Forelimb muscle (tissue), 1 donor: ENCODE measurements at places on chromosomes 7 and 10.

GRCh38 chr7:149027611-149028345, 527 bp downstream of the PDIA4 start:
- DNase-seq: no peak

DNA sequence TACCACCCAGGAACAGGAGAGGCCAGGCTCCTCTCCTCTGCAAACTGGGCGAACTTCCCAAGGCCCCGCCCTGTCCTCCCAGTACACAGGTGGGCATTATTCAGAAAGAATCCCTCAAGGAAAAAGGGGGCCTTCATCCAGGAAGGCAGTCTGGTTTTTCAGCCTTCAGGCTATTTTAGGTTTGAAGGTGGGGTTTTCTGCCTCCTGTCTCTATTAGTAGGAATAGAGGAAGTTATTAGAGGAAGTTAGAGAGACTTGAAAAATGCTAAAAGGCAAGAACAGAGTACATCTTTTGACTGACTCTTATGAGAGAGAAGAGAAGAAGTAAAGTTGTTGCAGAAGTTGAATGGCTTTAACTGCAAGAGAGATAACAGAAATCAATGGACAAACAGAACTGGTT, 250.9 kb upstream of the SORCS1 start:
- no peak for DNase-seq

DNA sequence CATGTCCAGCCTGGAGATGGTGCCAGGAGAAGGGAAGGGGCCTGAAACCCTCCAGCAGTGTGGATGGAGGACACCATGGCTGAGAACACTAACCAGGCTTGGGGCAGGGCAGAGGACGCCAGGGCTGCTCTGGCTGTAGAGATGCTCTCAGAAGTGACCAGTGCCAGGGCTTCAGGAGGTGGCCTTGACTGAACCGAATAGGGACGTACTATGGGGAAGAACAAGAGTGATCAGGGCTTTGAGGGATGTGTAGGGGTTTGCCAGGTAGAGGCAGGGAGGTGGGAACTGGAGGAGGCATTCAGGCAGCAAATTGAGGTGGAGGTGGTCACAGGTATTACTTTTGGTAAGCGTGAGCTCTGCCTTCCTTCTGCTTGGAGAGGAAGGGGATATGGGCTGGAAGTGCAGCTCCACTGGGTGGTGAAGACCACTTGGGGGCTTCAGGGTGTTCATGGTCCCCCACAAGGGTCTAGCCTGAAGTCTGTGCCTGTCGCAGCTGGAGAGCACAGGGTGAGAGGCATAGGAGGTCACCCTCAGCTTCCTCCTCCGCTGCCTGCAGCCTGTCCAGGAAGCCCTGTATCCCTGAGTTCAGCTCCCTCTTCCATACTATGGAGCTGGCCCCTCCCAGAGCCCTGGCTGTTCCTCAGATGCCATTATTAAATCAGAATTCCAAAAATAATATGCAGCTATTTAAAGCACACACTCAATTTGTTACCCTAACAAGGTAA, 27.8 kb downstream of the ADCY1 start:
- DNase-seq: no peak

- no peak for DNase-seq
Observed at GRCh38 chr10:21976280-21976679, 27.2 kb downstream of the DNAJC1 start.

- no peak for DNase-seq
Observed at GRCh38 chr10:132527339-132528063, 10.1 kb upstream of the INPP5A start.
